ENCODE measurements at places on chromosomes 6 and 20.

GRCh38 chr20:42795111-42795695 is 394.5 kb downstream of the PTPRT start:
- DNase-seq = peak; percentile 64

DNA sequence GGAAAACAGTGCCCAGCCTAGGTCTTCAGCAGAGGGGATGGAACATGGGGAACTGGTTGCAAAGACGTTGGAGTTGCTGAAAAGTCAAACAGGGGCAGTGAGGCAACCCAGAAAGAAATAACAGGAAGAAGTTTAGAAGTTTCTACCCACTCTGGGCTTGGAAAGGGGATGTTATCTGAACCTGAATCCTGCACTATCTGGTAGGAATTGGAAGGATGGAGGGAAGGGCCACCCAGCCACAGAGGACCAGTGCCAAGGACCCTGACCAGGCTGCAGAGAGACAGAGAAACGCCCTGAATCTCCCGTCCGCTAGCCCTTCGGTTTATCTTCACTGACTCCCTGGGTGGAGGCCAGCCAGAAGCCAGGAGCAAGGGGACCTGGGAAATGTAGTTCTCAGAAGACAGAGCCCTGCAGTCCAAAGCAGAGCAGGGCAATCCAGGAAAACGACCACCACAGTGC is 217.3 kb upstream of the RREB1 start:
- DNase-seq = no peak

- no peak for DNase-seq
Measured at GRCh38 chr6:32947552-32948465, 5.1 kb downstream of the HLA-DMA start.

- no peak for DNase-seq
Measured at GRCh38 chr6:163538331-163538730, 123.8 kb downstream of the QKI start.

DNA sequence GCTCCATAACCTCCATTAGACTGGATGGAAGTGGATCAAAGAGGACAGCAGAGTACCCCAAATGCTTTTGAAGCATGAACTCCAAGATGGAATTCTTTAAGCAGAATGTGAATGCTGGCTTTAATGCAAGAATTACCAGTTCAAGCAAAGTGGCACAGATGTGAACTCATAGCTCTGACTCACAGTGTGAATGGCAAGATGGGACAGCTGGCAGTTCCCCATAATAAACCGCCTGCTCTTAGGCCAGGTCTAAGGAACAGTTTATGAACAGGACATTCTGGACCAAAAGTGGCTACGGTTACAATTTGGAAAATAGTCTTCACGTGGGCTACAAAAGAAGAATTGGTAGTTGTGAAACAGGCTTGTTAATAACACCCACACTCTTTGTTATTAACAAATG is 76.5 kb downstream of the SPTLC3 start:
- DNase-seq = no peak

DNA sequence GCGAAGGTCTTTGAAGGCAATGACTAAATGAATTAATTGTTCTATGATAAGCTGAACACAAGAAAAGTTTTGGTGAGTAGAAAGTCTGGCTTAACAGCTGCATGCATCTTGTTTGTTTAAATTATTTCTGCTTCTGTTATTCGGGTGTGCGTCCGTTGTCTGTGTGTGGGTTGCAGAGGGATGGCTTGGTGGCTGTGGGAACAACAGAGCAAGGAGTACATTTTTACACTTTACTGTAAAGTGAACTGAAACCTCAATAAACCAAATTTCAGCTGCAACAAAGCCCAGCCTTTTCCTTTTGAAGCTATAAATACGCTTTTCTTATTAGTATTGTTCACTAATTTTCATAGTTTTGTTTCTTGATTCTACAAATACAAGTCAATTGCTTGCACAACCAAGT is 3.5 kb upstream of the LAMP5 start:
- DNase-seq = no peak

- DNase-seq = no peak
Measured at GRCh38 chr6:16625291-16626265, 135.7 kb downstream of the ATXN1 start.

DNA sequence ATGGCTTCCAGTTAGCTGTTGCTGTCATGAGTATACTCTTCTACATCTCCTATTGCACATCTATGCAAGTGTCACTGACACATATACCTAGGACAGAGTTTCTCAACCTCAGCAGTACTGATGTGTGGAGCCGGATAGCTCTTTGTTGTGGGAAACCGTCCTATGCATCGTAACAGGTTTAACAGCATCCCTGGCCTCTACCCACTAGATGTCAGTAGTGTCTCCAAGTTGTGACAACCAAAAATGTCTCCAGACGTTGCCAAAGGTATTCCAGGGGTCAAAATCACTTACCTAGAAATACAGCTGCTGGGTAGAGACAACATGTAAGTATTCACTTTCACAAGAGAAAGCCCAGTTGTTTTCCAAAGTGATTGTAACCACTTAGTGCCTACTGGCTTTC is 637.6 kb downstream of the RNF144B start:
- peak; percentile 41 for DNase-seq

- no peak for DNase-seq
Measured at GRCh38 chr20:25863536-25864325, 167.1 kb upstream of the ZNF337 start.

GRCh38 chr20:16387666-16388065 is 185.6 kb downstream of the KIF16B start:
- DNase-seq = no peak

- DNase-seq = no peak
Measured at GRCh38 chr6:123966618-123967017, 163.0 kb downstream of the NKAIN2 start.

DNA sequence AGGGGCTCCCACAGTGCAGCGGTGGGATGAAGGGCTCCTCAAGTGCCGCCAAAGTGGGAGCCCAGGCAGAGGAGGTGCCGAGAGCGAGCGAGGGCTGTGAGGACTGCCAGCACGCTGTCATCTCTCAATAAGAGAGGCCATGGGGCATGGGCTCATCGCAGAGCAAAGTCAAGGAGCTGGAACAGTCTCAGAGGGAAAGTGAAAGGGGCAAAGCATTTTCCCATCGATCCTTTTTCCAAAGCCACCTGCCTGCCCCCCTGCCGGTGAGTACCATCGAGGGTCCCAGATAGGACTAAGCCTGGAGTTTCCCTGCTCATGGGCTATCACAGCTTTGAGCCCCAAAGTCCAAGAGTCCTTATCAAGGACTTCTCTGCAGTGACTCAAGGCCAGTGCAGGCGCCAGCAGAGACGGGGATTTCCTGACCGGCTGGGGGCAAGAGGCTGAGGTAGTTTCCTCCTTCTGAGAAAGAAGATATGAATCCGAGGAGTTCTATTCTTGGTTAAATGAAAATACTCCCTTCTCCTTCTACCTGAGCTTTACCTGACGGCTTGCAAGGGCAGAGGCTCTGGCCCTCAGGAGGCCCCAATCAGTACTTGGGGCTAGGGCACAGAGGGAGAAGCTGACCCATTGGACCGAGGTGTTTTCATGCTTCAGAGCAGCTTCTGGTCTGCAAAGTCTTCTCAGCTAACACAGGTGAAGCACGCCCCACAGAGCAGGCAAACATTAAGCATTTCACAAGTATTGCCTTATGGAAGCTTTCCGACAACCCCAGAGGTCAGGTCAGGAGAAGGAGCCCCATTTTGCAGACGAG is 22.6 kb downstream of the ETV7 start:
- no peak for DNase-seq

GRCh38 chr6:110390404-110390803 is 25.0 kb downstream of the DDO start:
- DNase-seq = no peak

DNA sequence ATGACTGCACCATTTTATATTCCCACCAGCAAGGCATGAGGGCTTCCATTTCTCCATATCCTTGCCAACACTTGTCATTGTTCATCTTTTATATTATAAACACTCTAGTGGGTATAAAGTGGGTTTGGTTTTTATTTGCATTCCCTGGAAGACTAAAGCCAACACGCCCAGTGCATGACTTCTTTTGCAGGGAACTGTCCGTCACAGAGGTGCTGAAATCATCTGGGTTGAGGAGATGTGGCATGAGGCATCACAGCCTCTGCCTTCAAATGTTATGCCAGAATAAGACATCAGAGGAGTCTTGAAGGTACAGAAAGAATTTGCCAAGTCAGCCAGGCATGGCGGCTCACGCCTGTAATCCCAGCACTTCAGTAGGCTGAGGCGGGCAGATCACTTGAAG is 29.9 kb upstream of the FAM210B start:
- no peak for DNase-seq

GRCh38 chr20:13285408-13285807 is 64.3 kb downstream of the ISM1 start:
- no peak for DNase-seq

- DNase-seq = no peak
Measured at GRCh38 chr20:2955257-2955970, 82.1 kb downstream of the PTPRA start.

DNA sequence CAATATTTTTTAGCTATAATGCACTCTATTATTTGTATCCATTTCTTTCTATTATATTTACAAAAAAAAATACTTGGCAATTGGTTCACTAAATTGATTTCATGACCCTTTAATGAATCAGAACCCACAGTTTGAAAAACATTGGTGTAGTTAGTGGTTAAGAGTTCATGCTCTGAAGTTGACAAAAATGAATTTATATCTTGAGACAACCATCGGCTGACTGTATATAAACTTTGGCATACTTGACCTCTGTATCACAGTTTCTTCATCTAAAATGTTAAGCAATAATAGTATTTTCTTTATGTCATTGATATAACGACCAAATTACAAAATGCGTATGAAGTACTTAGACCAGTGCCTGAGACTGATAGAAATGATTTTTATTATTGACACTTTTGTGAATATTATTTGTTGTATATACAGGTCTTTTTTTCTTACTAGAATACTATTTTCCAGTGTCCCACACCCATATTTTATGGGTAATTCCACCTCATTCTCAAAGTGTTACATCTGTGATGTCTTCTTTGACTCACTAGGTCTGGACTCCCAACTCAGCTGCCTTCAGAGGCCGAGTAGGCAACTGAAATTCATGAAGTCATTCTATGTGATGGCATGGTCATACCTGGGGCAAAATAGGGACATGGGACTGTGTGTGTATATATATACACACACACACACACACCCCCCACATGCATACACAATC is 459.2 kb downstream of the RFPL4B start:
- DNase-seq = no peak

DNA sequence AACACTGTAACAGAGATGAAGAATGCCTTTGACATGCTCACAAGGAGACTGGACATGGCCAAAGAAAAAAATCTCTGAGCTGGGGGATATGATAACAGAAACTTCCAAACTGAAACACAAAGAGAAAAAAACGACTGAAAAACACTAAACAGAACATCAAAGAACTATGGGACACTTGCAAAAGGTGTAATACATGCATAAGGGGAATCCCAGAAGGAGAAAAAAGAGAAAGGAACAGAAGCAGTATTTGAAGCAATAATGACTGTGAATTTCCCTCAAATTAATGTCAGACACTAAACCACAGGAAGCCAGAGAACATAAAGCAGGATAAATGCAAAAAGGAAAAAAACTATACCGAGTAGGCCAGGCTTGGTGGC is 117.4 kb upstream of the ARID1B start:
- no peak for DNase-seq

DNA sequence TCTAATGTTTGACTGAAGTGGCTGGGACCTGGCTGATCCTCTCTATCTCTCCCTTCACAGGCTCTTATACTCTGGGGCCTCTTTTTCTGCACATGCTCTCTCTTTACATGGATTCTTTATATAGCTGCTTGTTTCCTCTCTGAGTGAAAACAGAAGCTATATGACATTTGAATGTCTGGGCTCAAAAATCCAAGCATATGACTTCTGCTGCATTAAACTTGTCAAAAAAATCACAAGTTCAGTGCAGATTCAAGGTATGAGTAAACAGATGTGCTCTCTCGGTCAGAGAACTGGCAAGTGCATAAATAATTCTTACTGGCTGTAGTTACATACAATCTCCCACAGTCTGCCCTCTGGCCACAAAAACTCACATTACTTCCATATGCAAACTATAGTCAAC is 96.6 kb downstream of the LCA5 start:
- no peak for DNase-seq

GRCh38 chr20:13418263-13419229 is 197.5 kb downstream of the ISM1 start:
- DNase-seq = no peak

DNA sequence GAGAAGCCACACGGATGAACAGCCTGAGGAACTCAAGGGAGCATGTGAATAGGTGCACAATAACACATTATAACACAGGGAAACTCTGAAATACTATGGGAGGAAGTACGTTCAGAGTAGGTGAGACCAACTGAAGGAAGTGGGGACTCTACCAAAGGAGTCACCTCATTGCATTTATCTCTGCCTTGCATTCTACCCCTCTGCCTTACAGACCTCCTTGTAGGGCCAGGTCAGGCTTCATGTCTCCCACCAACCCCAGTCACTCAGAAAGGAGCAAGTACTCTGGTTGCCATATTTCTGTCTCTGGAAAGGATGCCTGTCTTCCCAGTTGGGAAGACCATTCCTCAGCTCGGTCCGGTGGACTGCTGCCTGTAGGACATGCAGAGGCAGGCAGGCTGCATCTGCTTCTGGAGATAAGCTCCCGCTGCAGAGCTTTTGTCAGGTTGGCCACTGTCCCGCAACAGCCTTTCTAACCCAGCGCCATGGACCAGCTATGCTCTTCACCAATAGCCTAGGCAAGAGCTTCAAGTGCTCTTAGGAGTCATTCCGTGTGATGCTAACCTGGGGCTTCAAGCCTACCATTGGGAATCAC is 51.6 kb upstream of the ASIP start:
- no peak for DNase-seq

GRCh38 chr6:74404366-74404765 is 708.4 kb downstream of the CD109 start:
- DNase-seq = no peak

DNA sequence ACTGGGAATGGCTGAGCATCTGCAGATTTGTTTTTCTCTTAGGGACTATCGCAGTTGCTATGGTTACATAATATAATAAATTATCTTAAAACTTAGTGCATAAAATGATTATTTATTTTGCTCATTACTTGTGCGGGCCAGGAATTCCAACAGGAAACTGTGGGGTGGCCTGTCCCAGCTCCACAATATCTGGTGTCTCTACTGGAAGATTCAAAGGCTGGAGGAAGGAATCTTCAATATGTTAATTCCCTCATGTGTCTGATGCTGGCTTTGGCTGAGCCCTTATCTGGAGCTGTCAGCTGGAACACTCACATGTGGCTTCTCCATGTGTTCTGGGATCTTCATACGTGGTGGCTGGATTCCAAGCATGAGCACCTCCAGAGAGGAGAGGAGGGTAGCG is 23.9 kb upstream of the B3GAT2 start:
- no peak for DNase-seq

DNA sequence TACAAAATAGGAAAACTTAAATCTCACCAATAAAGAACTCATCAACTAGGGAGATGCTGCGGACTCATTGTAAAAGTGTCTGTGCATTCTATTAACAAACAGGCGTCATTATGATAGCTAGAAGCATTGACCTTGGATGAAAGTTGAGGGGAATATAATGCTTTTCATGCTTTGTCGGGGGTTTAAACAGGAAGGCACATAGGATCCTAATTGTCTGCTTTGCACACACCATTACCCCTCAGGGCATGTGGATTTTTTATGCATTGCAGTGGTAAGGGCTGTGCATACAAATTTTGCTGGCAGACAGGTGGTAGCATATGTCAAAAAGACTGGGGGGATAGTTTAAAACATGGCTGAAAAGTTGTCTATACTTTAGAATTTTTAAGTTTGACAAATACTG is 447.9 kb upstream of the PLCB4 start:
- DNase-seq = no peak

All from NCI-H774 (cell line).